ENCODE measurements at places on chromosomes 16 and 17. TPM values are rescaled to one million over a fixed set of nuclear protein-coding genes. Genes with fewer than 3 reads are reported as not detected.

GRCh38 chr17:44792276-44792675 is 33.5 kb downstream of the ADAM11 start:
- peak; percentile 82 for DNase-seq

- DNase-seq: no peak
These were observed 157.3 kb downstream of the CDH13 start for GRCh38 chr16:82783933-82784572.

GRCh38 chr16:53507464-53508179 is 4.6 kb upstream of the AKTIP start:
- DNase-seq: no peak

GRCh38 chr17:62578757-62579487 is 48.5 kb upstream of the MRC2 start:
- DNase-seq: no peak

DNA sequence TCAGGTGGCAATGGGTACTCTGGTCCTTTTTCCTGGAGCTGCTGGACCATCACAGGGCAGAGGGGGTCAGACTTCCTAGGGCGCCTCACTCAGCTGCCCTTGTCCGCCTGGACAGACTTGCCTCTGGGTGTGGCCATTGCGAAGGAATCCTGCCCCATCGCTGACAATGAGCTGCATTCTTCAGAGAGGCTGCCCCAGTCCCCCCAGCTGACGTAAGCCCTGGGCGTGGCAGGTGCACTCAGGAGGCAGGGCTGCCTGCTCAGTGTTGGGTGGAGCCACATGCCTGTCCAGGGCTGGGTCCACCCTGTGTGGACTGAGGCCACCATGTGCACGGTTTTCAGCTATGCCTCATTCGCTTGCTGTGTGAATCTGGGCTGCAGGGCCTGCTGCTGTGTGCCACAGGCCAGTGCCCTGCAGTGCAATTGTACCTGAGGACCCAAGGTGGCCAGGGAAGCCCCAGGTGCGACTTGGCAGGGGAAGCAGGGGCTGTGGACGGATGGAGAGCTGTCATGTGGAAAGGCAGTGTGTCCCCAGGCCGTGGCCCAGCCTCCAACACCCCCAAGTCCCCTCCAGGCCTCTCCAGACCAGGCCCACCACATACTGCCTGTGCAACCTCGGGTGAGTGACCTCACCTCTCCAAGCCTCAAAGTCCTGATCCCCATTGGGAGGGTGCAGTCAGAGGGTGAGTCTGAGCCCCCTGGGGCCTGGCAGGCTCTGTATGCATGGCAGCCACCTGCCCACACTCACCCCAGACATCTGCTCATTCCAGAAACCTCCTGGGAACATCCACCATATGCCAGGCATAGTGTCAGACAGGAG is 14.0 kb upstream of the MPRIP start:
- DNase-seq: peak; percentile 97

- DNase-seq: no peak
These were observed 51.3 kb downstream of the SCNN1B start for GRCh38 chr16:23353440-23353839.

VTN gene
- not detected for total RNA-seq

TVP23B gene
- total RNA-seq: 49.9 TPM

MILR1 gene
- not detected for total RNA-seq

DLX4 gene
- 0.14 TPM for total RNA-seq

All from foreskin keratinocyte (primary cell).